H9 (cell line): ENCODE measurements at places on chromosomes 7 and 10.

DNA sequence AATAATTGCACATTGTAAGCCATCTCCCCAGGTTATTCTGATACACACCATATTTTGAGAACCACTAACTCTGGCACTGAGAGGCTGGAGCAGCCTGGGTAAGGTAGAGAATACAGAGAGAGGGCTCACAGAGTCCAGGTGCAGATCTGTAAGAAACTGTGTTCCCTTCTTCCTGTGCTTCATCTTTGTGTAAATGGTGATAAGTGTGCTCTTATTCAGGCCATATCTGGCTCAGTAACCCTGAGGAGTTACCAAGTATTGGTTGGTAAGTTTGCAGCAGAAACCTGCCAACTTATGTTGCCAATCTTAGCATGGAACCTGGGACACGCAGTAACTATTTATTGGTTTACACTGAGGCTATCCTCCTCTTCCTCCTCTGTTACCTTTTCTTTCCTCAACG, 16.2 kb upstream of the ICA1 start:
- no peak for DNase-seq

DNA sequence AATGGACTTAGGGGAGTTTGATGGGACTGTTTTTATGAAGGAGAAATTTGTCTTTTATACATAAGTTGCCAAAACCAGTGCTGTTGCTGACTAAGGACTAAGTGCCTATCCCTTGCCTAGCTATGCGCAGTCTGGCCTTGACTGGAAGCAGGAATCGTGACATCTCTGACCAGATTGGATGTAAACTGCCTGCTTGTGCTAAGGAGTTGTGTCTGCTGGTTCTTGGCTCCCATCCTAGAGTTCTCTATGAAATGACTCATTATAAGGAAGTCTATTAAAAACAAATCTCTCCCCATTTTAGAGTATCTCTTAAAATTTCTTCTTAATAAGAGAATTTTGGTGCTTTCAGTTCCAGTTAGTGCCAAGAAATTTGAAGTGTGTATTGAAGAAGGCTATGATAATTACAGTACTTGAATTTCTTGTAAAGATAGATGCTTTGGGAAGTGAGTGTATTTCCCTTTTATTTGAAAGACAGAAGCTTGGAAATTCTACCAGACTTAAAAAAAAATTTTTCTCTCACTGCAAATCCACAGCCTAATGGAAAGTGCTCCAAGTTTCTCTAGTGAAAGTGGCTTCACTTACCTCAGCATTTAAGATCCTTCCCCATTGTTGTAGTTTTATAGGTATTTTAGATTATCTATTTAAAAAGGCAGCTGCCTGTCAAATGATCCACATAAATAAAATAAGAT, 77.6 kb downstream of the BICC1 start:
- DNase-seq = no peak

GRCh38 chr10:54650547-54650946, 150.5 kb downstream of the PCDH15 start:
- DNase-seq = no peak

DNA sequence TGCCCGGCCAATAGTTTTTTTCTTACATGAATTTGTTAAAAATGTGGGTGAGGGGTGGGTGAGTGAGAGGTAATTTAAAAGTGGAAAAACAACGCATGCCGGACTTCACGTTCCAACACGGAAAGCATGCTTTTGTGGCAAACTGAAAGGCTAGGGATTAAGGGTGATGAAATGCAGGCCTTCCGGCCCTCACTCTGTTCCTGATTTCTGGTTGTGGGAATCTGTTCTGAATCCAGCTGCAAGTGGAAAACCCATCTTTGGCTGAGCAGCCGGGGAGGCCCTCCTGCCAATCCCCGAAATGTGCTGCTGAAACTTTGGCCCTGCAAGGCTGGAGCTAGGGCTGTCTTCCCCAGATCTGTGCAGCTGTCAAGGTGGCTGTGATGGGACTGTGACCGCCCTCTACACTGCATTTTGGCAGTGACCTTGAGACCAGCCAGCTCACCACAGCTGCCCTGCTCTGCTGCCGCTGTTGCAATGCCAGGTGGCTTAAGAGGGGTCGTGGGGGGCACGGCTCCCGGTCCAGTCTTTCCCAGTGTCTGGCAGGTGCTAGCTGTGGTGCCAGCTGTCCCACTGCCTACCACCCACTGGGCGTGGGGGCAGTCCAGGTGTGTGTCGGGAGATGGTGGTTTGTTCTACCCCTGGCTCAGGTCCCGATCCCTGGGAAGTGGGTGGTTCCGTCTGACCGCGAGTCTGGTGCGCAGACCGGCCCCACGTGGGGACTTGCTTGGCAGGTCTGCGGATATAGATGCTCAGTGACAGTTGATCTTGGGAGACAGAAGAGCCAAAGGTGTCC, 39.0 kb downstream of the TET1 start:
- DNase-seq = peak; percentile 56

DNA sequence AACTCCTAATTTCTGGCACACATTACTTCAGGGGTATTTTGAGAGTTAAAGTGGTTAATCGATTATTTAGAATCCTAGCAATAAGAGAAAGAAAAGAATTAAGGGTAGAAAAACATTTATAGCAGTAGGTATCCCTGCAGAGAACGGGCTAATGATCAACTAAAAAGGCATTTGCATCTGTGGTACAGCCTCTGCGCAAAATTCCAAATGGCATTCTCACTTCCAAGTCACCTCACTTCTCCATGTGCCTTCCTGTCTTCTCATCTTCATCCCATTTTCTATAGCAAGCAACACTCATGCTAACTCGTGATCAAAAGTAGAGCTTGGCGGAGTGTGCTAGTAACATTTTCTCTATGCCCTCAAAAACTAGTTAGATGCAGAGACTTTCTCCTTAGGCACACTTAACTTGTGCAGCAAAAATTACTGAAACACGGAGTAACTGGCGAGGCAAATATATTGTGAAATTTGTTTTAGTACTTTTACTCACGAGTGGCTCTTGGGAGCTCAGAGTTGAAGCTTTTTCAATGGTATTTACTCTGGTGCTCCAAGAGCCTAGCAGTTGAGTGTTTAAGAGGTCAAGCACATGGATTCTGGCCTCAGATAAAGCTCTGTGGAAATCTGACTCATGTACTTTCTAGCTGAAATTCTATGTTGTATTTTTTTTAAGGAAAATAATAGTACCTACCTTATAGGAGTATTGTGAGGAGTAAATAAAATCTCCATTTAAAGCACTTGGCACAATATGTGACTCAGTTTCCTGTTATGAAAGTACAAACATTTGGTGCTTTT, 65.1 kb downstream of the MET start:
- no peak for DNase-seq

DNA sequence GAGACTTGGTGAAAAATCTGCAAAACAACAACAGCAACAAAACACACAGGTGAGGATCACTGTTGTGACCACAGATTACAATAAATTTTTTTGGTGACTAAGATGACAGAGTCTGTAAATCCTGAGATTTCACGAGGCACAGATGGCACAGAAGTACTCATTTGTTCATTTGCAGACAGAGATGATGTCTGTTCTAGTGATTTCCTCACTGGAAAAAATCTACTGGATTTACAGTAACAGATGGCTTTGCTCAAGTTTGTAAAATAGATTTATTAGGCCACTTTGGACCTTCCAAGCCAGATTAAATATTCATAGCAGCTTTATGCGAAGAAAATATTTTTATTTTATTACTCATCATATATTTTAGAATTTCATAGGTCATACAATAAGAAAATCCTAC, 113.5 kb upstream of the IL6 start:
- no peak for DNase-seq

GRCh38 chr10:132497063-132497680, 40.4 kb upstream of the INPP5A start:
- DNase-seq = peak; percentile 17

- no peak for DNase-seq
These were observed 57.6 kb downstream of the BMPR1A start for GRCh38 chr10:86813982-86814381.

DNA sequence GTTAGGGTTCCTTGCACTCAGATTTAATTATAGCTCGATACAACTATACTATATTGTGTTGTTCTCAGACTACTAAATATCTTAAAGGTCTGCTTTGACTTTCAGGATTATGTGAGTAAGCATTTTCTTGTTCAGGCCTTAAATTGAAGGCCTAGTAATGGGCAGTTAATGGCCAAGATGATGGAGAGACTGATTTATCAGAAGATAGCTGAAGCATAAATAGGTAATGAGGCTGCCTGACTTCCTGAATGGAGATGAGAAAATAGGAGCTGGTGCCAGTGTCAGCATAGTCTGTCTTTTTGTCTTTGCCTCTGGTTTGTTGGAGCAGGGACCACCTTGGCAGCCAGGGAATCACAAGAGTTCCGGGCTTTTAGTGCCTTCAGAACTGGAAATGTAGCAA, 32.2 kb downstream of the ADAM22 start:
- DNase-seq = no peak

DNA sequence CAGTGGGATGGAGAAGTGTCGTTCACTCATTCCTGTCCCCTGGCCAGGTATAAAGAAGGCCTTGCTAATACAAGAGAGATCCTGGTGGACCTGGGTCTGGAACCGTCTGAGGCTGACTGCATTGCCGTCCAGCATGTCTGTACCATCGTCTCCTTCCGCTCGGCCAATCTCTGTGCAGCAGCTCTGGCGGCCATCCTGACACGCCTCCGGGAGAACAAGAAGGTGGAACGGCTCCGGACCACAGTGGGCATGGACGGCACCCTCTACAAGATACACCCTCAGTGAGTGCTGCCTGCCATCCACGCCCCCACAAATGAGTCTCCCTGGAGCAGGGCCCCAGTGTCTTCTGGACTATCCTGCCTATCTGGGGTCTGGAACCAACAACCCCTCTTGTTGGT, 27.2 kb downstream of the HKDC1 start:
- no peak for DNase-seq

DNA sequence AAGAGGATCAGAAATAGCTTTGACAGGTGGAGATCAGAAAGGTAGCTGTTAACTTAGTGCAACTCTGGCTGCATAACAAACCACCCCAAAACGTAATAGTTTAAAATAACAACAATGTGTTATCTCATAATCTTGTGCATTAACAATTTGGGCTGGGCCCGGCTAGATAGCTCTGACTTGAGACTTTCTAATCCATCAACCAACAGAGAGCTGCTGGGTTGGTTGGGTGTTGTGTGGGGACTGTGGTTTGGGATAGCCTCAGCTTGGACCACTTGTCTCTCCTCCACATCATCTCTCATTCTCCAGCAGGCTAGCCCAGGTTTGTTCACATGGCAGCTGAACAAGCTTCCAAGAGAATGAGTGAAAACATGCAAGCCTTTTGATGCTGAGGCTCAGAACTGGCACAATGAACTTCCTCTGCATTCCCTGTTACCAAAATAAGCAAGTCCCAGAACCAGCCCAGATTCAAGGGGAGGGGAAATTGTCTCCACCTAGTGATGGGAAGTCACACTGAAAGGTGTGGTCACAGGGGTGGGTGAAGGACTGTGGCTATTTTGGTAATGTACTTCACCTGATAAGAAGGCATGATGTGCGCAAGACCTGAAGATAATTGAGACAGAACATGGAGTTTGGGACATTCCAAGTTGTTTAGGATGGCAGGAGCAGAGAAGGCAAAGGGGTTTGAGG, 20.4 kb upstream of the ASAH2 start:
- no peak for DNase-seq

GRCh38 chr10:129778571-129778970, 185.5 kb downstream of the EBF3 start:
- no peak for DNase-seq

DNA sequence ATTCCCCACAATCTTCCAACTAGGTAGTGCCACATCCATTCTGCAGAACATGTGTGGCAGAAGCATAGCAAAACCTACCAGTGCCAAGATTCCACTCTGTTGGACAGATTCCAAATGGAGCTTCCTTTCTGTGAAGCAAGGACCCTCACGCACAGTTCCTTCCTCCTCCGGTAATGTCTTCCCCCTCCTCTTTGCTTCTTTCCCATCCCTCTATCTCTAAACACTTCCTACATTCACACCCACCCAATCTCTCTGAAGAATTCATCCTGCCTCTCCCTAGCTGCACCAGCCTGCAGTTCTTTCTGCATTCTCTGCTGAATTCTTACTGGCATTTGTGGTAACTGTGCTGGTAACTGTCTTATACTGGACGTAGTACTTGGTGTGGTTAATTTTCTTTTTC, 124.9 kb downstream of the RNLS start:
- DNase-seq = no peak

DNA sequence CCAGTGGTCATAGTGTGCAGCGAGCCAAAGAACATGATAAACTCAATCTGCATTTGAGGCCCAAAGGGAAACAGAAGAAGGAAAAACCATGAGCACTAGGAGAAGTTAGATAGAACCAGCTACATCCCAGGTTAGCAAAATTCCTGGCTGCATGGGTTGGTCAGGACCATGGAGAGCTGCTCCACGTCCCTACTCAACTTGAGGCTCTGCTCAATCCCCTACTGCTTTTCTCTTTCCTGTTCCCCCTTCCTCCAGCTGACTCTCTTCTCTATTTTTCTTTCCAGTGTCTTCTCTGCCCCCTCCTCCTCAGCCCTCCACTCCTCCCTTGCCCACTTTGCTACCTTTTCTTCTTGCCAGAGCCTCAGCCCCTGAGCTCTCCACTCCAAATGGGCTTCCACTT, 21.9 kb upstream of the VSIR start:
- DNase-seq = peak; percentile 49

GRCh38 chr7:102096706-102097427, 189.8 kb upstream of the SH2B2 start:
- no peak for DNase-seq

DNA sequence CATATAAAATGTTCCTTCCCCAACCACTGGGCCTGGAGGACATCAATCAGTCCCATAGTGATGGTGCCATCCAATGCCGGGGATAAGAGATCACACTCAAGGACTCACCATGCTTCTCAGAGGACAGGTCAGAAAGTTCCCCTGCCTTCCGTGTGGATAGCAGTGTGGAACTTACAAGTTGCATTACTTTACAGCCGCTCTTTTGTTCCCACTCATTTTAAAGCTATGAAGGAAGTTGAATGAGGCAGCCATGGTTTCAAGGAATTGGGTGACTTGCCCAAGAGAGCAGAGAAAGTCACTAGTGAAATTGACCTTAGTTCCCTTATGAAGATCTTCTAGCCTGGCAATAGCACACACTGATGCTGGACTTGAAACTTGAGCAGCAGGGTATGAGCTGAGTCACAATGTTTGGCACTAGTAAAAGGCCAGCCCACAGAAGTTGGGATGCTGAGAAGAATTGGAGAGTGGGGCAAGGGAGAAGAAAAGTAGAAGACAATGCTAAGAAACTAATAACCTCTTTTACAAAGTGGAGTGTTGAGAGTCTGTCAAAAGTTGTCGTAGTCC, 78.7 kb downstream of the CXCL12 start:
- no peak for DNase-seq

DNA sequence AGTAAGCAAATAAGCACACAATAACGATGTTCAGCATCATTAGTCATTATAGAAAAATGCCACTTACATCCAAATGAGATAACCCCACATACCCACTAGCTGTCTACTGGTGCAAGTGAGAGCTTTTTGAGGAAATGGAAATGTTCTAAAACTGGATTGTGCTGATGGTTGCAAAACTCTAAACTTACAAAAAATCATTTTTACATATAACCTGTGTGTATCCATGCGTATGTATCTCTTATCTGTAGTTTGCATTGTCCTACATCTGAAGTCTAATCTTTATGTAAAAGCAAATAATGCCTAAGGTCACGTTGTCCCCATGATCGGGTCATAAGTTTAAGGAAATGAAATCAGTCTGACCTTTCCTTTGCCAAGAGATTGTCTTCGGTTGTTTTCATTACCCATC, 81.6 kb upstream of the DNAJB6 start:
- no peak for DNase-seq
